ENCODE measurements at places on chromosomes 3 and 15.

DNA sequence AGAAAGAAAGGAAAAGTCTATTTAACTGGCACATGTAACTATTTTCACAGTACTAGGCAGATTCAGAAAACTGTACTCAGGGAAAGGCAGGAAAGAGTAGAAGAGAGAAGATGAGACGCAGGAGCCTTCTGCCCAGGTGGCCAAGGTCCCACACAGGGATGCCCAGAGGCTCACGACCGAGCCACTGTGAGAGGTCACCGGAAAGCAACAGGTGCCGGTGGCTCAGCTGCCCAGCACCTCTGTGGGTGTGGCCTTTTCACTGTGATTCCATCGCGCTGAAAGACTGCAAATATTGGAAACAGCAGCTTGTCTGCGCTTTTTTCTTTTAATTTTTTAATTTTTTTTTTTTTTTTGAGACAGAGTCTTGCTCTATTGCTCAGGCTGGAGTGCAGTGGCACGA lies 226.8 kb downstream of the OCA2 start:
- no peak for DNase-seq

DNA sequence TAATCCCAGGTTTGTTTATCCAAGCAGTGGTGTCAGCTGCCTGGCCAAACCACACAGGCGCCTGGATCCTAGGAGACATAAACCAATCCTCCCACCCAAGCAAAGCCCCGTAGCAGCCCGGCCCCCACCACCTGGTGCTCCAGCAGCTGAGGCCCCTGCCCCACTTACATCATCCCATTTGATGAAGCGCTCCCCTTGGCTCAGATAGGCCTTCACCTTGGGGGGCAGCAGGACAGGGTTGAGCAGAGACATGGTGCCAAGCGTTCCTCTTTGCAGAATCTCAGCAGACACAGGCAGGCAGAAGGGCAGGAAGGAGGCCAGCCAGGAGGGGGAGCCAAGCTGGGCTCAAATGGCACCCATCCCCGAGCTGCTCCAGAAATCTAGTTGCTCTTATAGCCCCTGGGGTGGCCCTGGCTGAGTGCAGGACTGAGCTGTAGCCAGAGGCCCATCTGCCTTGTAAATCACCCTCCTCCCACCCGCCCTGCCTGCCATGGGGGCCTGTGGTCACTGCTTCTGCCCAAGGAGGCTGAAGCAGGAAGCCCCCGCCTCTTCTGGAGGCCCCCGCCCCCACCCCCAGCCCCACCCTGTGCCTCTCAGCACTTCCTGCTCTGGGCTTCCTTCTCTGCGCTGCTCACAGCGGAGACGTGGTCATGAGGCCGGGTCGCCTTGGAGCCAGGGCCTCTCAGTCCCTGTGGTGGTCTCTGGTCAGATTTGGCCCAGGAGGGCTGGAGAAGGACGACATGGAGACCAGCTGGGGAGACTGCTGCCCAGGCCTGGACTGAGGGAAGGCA lies at the start of gene PLCB2:
TSS of gene PLCB2 (minus strand) at position 515 of the 791 bp plus-strand sequence. CDS start at position 252, 263 bp downstream.
- no peak for DNase-seq

DNA sequence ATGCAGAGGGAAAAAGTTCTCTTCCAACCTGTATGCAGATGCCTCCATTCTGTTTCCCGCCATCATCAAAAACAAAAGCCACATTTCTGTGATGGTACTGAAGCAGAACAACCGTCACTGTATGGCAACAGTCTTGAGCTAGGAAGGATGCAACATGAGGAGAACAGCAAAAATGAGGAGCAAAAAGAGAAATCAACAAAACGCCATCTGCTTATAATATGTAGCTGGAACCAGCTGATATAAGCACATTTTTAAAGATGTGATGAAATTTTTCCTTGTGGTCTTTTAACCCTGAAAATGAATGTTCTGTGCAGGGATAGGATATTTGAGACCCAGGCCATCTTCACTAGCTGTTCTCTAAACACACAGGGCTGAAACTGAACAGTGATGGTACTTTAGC lies 287.0 kb downstream of the ZIC4 start:
- DNase-seq: peak; percentile 7

DNA sequence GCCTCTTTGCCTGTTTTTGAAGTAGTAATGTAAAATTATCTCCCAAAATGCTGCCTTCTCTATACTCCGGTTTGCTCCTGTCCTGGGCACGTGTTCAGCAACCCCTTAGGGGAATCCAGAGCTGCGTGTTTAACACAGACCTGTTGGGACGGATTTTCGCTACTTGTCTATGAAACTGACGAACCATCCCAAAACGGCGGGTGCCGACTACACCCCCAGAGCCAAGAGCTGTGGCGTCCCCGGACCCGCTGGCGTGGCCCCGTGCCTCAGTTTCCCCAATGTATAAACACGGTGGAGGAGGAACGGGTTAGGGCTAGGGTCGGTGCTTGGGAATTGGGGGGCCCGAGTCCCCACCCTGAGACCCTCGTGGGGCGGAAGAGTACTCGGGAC lies 473 bp downstream of the FHIT start:
- no peak for DNase-seq

- no peak for DNase-seq
Observed at GRCh38 chr3:129718201-129718600, 111.7 kb upstream of the PLXND1 start.

DNA sequence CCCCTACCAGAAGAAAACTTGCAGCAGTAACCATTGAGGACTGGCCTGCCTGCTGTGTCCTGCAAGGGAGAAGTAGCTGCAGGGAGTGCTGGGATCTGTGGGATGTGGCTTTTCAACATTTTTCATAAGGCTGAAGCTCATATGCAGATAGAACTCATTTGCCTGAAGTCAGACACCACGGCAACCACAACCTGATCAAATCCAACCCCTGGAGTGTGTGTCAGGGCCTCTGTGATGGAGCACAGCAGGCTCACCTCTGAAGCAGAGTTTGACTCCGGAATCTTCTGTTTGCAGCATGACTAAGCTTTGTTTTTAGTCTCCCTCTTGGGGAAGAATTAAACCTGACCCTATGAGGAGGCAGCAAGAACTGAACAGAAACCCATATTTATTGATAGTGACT lies 508.7 kb downstream of the AGBL1 start:
- DNase-seq: no peak

- DNase-seq: no peak
Observed at GRCh38 chr3:170622369-170623159, 36.7 kb upstream of the SLC7A14 start.

GRCh38 chr3:136818191-136818768 lies 646 bp upstream of the SLC35G2 start:
- no peak for DNase-seq

DNA sequence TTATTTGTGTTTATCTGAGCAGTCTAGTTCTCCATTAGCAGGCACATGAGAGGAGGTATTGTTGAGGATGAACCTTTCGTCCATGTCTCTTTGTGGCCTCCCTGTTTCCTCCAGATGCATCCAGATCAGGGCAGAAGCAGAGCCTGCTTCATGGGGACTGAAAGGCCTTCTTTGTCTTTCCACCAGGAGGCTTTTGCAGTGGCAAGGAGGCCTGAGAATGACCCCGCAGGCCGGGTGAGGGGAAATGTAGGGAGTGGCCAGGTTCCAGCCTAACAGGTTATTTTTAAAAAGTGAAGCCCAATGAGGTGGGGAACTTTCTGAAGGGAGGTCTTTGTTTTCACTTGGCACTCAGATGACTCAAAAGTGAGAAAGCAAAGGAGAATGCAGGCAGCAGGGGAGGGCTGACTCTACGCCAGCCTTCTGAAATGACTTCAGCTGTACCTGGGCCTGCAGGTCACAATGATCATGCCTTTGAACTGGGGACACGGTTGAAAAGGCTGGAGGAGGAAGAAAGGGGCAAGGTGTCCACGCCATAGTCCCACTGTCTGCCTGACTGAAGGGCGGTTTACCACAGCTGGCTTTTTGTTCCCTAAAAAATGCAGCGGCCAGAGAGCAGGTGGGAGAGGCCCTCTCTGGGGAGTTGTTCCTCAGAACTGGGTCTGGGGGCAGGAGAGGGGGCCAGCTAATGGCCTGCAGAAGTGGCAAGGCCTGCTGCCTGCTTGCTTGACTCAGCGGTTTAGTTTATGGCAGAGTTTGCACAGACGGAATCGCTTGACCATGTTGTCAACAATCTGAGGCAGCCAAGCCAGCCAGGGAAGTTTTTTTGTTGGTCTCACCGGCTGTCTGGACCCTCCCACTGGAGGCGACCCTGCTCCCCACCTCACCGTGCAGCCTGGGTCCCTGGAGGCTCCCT lies 28.7 kb downstream of the CMTM7 start:
- peak; percentile 50 for DNase-seq

DNA sequence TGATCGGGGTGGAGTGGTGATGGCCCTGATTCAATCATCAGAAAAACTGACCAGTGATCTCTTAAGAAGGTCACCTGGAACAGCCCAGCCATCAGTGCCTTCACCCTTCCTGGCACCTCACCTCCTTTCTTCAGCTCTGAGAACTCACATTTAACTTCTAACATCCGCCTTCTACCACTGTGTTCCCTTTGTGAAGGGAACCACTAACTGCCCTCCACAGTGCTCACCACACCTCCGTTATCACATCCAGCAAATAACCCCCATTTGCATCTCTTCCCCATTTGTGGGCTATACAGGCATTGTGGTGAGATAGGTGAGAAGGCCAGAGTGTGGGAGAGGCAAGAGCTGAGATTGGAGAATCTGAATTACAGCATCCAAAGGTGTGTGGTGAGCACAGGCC lies 107.4 kb downstream of the PLCL2 start:
- no peak for DNase-seq

GRCh38 chr3:45773714-45774449 lies 22.5 kb downstream of the SLC6A20 start:
- no peak for DNase-seq

- no peak for DNase-seq
Observed at GRCh38 chr15:26773917-26774316, 1.1 kb upstream of the GABRB3 start.

- DNase-seq: no peak
Observed at GRCh38 chr3:312160-312733, 115.7 kb downstream of the CHL1 start.

DNA sequence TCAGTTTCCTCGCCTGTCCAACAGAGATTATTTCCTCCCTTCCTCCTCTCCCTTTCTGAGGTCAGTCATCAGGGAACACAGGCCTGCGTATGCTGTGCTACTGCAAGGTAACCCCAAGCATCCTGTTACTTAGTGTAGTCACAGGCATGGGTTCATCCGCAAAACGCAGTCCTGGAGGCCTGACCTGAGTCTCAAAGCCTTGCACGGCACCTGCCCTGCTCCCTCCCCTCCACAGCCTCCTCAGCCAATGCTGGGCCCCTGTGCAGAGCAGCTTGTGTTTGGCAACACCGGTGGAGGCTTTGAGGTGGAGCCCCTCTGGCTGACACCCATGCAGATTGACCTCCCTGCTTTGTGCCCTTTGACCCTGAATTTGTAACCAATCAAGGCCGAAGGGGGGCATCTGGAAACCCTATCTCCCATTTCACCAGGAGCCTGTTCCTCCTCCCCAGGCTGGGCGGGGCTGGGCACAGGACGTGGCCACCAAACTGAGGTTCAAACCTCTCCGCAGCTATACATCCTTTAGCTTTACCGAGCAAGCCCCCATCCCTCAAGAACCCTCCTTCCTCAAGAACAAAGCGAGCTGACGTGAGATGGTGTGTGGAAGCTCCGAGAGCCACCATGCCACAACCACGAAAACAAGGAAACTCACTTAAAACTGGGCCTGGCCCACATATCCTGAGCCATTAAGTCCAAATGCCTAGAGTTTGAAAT lies 21.5 kb downstream of the TKT start:
- DNase-seq: no peak

DNA sequence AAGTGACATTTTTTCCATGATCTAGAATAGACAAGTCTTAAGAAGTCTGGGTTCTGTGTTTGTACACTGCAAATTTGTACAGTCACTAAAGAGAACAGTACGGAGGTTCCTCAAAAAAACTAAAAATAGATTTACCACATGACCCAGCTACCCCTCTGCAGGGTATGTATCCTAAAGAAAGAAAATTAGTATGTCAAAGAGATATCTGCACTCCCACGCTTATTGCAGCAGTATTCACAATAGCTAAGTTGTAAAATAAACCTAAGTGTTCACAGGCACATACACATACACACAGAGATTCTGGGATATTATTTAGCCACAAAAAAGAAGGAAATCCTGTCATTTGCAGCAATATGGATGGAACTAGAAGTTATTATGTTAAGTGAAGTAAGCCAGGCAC lies 120.4 kb downstream of the ZIC1 start:
- DNase-seq: no peak

GRCh38 chr3:195165265-195165609 lies 105.7 kb downstream of the XXYLT1 start:
- no peak for DNase-seq

Measured in spinal cord (tissue), 10 donors.